ENCODE measurements at places on chromosomes 1 and 21.

GRCh38 chr1:229154811-229155210 lies 116.1 kb upstream of the RAB4A start:
- no peak for DNase-seq

- no peak for DNase-seq
Observed at GRCh38 chr1:151406176-151406575, 6.8 kb downstream of the PSMB4 start.

- peak; percentile 23 for DNase-seq
Observed at GRCh38 chr1:45864167-45865106, 61.0 kb downstream of the MAST2 start.

- peak; percentile 81 for DNase-seq
Observed at GRCh38 chr1:29033829-29034466, 89.8 kb downstream of the TMEM200B start.

DNA sequence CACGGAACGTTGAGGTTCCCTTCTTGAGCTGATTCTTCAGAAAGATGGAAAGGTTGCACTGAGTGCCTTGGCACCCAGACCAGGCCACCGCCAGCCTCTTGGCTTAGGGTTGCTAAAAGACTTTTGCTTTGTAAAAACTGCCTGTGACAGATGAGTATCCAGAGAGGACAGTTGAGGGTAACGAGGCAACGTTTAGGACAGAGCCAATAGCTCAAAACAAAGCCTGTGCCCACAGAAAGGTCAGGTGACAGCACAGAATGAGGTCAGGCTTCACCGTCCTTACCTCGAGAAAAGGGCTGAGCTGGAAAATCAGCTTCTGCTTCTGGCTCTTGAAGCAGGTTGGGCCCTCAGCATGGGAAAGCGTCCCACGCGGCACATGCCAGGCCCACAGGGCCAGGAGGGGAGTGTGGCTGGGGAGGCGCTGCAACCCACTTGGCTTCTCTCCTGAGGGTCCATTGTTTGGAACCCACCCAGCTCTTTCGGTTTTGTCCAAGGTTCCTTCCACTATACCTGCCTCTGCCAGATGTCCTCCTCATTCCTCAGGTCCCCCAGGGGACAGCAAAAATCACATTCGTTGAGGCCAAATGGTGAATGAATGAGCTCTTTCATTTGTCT lies 55.5 kb downstream of the SCCPDH start:
- no peak for DNase-seq

DNA sequence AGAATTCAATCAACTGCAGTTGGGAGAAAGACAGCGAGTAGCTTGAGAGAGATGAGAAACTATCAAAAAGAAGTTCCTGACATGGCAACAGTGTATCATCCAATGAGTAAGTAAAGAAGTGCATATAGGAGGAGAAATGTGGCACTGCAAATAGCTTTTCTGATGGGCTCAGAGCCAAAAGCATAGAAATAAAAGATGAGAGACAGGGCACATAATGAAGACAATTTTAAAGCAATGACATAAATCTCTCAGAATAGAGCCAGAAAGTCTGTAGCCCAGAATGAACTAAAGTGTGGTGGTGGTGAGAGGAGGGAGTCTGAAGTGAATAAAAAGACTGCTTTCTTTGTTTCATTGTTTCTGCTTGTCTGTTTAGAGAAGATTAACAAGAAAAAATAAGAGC lies 34.3 kb downstream of the TNFSF18 start:
- no peak for DNase-seq

GRCh38 chr1:117838911-117839310 lies 90.5 kb downstream of the GDAP2 start:
- no peak for DNase-seq

DNA sequence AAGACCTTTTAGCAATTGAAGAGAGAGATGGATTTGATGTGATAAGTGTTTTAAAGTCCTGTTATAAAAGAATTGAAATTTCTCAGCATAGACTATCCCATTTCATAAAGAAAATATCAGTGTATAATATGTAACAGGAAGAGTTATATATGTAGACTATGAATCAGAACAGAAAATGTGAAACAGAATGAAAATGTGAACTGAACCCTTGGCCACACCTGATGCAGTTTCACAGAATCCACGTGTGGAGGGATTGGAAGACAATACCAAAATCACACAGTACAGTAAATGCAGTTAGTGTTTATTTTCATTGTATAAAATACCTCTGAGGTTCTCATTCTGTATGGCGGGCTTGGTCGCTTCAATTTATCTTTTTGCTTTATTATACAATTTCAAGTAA lies 9.9 kb upstream of the SLAMF1 start:
- no peak for DNase-seq

- no peak for DNase-seq
Observed at GRCh38 chr1:51515312-51515960, 3.6 kb downstream of the EPS15 start.

- no peak for DNase-seq
Observed at GRCh38 chr1:70934194-70934961, 113.2 kb downstream of the PTGER3 start.

GRCh38 chr1:115729756-115730155 lies 38.8 kb downstream of the CASQ2 start:
- no peak for DNase-seq

GRCh38 chr1:209062081-209062620 lies 521.4 kb upstream of the CAMK1G start:
- no peak for DNase-seq

- DNase-seq = no peak
Observed at GRCh38 chr1:71081697-71082080, 854 bp upstream of the ZRANB2 start.

DNA sequence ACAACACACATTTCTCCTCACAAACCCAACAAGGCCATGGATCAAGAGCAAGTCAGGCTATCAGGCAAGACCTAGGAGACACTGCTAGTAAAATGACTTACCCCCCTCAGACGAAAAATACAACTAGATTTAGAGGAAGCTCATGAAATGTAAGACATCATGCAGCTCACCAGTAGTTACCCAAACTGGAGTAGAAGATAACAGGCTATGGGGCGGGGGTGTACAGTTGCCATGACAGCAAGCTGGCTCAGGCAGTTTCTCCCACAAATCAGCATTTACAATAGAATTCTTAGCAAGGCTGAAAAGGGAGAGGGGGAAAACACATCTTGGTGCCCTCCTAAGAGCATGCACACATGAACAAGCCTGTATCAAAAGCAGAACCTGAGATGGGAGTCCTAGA lies 13.9 kb downstream of the TPM3 start:
- no peak for DNase-seq

DNA sequence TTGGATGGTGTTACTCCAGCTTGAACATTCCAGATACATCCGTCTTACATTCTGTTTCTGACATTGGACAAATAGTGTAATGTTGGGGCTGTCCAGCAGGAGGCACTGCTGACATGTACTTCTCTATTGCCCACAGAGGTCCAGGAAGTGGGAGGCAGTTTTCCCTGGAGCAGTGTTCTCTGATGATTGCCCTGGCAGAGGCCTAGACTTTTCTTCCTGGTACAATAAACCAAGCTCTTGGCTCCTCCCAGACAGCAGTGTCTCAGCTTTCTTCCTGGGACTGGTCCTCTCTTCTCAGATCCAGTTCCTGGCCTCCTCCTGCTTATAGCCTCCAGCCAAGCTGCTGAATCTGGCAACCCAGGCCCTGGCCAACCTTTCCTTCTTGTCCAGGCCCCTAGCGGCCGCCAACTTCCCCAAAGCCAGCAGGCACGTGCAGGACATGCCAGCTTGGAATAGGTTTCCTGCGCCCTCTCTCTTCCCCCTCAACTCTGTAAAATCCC lies 14.9 kb upstream of the IFNLR1 start:
- peak; percentile 89 for DNase-seq

GRCh38 chr1:145991735-145992412 lies 4.5 kb downstream of the TXNIP start:
- no peak for DNase-seq

Measured in DMS153 (cell line).